ENCODE measurements at places on chromosomes 12 and 14. TPM values are rescaled to one million over a fixed set of nuclear protein-coding genes. Genes with fewer than 3 reads are reported as not detected.

The SPRING1 gene
- total RNA-seq: 28.8 TPM

The VWF gene
- total RNA-seq: 1.5 TPM

The NEUROD4 gene
- not detected for total RNA-seq

The RDH12 gene
- not detected for total RNA-seq

The DCN gene
- 96.5 TPM for total RNA-seq

The DDN gene
- total RNA-seq: under 0.01 TPM

The RD3L gene
- not detected for total RNA-seq

The RNF31 gene
- total RNA-seq: 44.6 TPM

The TC2N gene
- total RNA-seq: 0.18 TPM
